Muscle of back (tissue), 13 donors: ENCODE measurements at places on chromosomes 6 and 20. TPM values are rescaled to one million over a fixed set of nuclear protein-coding genes. Genes with fewer than 3 reads are reported as not detected.

DNA sequence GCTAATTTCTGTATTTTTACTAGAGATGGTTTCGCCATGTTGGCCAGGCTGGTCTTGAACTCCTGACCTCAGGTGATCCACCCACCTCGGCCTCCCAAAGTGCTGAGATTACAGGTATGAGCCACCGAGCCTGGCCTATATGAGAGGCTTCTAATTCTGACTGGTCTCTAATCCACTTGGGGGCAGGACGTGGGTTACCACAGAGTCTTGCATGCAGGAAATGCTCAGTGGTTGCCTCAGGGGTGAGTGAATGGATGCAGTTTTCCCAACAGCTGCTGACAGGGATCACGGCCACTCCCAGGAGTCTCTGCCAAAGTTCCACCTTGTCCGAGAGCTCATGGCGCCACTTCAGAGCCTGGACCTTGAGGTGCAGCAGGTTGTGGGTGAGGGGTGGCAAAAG lies 6.4 kb upstream of the FANCE start:
- no peak for DNase-seq

- DNase-seq: peak; percentile 43
Measured at GRCh38 chr20:37323985-37324384, 22.0 kb upstream of the SRC start.

- no peak for DNase-seq
Measured at GRCh38 chr20:17513939-17514338, 17.2 kb downstream of the BFSP1 start.

DNA sequence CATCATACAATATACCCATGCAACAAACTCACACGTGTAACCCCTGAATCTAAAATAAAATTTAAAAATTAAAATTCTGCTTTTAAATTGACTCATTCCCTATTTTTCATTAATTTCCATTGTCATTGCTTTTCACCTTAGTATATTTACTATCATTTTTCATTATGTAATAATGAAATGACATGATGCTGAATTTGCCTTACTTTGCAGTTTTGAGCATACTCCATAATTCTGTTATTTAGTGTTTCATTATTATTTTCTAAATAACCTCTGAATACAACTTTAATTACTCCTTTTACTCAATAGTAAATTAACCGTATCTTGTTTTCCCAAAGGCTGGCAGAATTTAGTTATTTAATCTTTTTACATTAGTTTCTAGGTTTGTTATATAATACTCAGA lies 719.6 kb downstream of the DOK5 start:
- no peak for DNase-seq

LAMA4 gene
- polyA plus RNA-seq: 152 TPM

GPX5 gene
- not detected for polyA plus RNA-seq

SLC17A9 gene
- polyA plus RNA-seq: 2.0 TPM
